Memory B cell (primary cell): ENCODE measurements at places on chromosomes 11 and 22.

- no peak for DNase-seq
Measured at GRCh38 chr11:78791254-78791653, 216.6 kb upstream of the NARS2 start.

DNA sequence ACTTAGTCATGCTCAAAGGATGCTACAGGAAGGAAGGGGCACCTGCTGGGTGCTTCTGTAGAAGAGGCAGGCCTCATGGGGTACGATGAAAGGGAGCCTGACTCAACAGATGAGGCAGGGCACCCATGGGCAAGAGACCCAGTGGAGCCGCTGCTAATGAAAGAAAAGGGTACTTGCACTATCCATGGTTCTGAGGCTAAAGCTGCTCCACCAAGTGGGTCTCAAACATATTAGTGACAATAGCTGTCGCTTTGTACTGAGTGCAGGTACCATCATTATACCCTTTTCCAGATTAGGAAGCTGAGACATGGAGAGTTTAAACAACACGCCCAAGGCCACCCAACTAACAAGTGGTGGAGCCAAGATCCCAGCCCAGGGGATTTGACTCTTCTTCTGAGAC, 127.5 kb upstream of the SERPIND1 start:
- DNase-seq: no peak

DNA sequence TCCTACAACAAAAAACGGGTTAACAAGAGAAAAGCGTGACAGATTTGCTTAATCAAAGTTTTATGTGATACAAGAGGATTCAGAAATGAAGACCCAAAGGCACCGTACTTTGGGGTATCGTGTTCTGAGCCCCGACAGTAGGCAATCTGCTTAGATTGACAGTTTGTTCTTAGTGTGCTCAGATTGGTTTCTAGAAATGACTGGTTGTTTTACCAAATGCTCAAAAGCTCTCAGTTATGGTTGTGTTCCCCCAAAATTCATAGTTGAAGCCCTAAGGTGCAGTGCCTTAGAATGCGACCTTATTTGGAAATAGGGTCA, 102.7 kb downstream of the RASSF10 start:
- DNase-seq: no peak

- no peak for DNase-seq
Measured at GRCh38 chr22:48520884-48521588, 1306.6 kb downstream of the BRD1 start.

GRCh38 chr11:65718964-65719492, 1.6 kb downstream of the RNASEH2C start:
- no peak for DNase-seq

- no peak for DNase-seq
Measured at GRCh38 chr11:11322101-11322500, 30.9 kb downstream of the CSNK2A3 start.

DNA sequence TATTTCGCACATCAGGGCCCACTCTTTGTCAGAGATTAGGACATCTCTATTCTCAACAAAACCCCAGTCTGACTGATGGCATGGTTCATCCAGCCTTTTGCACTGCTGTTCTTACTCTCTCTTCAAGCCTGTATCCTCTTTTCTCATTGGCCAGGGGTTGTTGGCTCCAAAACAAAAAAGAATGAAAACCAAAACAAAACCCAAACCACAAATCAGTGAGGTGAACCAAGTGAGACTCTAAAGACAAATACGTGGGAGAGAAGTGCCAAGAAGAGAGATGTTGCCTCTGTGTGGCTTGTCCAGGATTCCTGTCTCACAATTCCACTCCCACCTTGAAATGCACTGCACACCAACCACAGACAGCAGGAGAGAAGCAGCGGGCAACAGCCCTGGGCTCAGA, 278.9 kb upstream of the NARS2 start:
- DNase-seq: no peak

DNA sequence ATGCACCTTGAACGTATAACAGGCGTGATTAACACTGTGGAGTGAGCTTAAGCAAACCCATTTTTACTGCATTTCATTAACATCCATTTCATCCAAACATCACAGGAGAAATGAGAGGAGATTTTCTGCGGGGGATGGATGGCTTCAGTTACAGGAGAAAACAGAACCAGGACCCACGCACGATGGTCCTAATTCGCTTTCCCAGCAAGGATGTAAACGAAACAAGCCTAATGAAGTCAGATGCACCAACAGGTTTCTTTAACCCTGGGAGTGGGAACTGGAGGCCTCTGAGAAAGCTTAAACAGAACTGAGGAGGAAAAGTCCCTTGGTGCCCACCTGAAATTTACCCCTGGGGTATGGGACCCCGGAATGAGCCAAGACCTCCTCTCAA, 2.7 kb downstream of the CADM1 start:
- no peak for DNase-seq

DNA sequence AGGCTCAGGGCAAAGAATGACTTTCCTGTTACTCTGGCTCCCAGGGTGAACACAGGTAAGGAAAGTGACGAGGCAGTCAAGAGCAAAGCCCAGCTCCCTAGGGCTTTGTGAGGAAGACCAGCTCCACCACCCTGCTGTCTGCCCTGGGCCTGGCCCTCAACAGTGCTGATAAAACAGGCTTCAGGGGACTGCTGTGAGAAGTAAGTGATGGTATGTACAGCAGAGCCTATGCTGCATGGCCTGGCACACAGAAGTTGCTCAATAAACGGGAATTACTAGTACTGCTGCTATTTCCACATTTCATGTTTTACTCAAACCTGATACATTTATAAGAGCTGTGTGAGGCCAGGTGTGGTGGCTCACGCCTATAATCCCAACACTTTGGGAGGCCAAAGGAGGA, 50.3 kb downstream of the MICAL3 start:
- DNase-seq: no peak

GRCh38 chr22:50009251-50009650, 3.3 kb downstream of the IL17REL start:
- no peak for DNase-seq

- no peak for DNase-seq
Measured at GRCh38 chr11:19679952-19680828, 32.4 kb upstream of the NAV2 start.

GRCh38 chr11:77710358-77710757, 72.8 kb upstream of the CLNS1A start:
- no peak for DNase-seq

- no peak for DNase-seq
Measured at GRCh38 chr22:42688241-42689211, 32.1 kb downstream of the A4GALT start.

DNA sequence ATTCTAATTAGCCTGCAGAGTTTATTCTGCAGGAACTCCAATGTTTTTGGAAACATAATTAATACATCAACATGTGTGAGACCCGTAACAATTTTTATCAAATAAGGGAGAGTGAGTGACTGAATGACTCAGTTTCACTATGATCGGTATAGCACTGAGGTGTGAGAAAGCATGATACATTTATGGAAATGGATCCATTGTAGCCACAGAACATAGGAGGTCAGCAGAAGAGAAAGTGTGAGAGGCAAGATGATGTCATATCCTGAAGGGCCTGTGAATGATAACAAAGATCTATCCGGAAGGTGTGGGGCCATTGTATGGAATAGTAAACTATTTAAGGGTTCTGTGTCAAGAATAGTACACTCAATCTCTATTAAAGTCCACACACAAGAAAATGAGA, 1406.1 kb upstream of the TENM4 start:
- DNase-seq: no peak

- no peak for DNase-seq
Measured at GRCh38 chr11:72204886-72205285, 11.7 kb upstream of the FOLR2 start.

DNA sequence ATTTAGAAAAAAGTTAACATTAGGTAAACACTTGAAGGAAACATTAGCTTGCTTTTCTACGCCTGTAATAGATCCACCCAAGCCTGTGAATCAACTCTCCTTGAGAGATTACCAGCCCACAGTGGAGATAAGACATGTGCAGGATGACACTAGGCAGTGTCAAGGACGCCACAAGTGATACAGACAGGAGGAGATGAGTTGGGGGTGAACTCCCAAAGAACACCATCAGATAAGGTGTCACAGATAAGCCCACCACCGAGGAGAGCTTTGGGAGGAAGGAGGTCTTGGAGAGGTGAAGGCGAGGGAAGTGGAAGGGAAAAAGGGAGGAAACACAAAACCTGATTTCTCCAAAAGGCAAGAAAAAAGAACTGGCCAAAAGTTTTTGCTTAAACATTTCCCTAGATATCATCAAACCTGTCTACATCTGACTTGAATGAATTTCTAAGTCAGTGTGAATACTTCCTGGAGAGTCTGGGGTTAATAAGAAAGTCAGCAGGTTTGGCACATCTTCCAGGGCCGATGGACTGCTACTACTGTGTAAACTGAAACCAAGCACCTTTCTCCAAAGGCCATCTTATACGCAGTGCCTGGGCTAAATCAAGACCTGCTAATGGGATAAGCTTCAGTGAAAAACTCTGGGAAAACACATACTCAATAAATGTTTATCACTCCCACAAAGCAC, 15.5 kb downstream of the CLTCL1 start:
- DNase-seq: no peak

- no peak for DNase-seq
Measured at GRCh38 chr11:45473341-45473895, 187.3 kb upstream of the SYT13 start.

- DNase-seq: no peak
Measured at GRCh38 chr22:21902296-21903087, 35.0 kb upstream of the MAPK1 start.

GRCh38 chr11:47028195-47029093, 91.9 kb downstream of the CSTPP1 start:
- no peak for DNase-seq

DNA sequence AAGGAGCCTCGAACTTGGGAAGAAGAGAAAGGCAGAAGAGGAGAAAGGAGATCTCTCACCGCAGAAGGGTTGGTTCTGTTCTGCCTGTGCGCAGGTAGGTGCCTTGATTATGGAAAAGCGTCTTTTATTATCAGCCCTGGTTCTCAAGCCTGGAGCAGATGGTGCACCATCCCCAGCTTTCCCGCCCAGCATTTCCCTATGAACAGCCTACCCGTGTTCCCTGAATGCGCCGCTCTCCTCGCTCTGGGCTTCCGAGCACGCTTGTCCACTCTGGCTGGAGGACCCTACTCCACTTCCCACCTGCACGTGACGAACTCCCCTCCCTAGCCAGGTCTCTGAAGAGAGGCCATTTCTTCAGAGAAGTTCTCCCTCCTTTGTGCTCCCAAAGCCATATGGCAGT, 15.2 kb downstream of the IGSF9B start:
- no peak for DNase-seq

DNA sequence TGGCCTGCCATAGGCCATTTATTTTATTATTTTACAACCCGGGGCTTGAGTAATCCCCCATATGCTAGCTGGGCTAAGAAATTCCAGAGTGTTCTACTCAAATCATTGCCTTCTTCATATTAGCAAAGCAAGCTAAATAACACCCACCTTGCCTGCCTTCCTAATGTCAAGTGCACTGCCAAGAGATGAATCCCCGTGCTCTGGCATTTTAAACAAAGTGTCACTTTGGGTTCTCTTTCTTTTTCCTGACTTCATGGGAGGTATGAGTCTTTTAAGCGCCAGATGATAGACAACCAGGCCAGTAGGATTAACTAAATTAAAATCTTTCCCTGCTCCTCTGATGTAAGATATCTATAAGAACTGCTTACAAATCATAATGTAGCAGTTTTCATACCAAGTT, 4.5 kb downstream of the MPPED2 start:
- no peak for DNase-seq

- DNase-seq: no peak
Measured at GRCh38 chr11:102367364-102367763, 20.4 kb downstream of the BIRC2 start.

DNA sequence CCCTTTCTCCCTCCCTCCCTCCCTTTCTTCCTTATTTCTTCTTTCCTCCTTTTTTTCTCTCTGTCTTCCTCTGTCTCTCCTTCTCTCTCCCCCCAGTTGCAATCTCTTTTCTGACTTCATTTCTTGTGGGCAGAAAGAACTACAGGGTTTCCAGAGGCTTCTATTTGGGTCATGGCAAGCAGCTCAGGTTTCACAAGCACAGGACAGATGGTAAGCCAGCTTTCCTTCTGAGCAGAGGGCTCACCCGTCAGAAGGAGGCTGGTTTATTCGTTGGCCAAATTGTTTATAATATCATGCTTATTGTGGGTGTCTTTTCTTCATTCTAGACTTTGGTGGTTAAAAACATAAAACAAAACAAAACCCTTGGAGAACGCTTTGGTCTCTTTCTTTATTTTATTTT, 58.9 kb upstream of the CLMP start:
- DNase-seq: no peak

- DNase-seq: no peak
Measured at GRCh38 chr11:1073261-1073724, 1.4 kb upstream of the MUC2 start.

- no peak for DNase-seq
Measured at GRCh38 chr11:22115470-22116029, 77.3 kb upstream of the ANO5 start.

DNA sequence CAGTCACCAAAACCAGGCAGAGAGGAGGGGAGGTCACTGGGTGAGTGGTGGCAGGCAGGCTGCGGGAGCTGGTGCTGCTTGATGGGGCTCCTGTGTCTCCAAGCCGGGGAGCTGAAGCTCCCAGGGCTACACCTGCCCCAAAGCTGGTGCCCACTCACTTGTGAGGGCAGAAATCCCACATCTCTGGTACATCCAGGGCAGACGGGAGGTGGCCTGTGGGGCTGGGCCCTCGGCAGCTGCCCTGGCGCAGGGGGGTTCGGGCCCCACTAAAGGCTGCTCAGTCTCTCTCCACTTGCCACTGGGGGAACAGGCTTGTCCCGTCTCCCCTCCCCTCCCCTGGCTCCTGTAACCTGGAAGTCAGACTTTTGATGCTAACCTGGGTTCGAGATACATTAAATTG, 55.6 kb upstream of the PPARA start:
- no peak for DNase-seq

DNA sequence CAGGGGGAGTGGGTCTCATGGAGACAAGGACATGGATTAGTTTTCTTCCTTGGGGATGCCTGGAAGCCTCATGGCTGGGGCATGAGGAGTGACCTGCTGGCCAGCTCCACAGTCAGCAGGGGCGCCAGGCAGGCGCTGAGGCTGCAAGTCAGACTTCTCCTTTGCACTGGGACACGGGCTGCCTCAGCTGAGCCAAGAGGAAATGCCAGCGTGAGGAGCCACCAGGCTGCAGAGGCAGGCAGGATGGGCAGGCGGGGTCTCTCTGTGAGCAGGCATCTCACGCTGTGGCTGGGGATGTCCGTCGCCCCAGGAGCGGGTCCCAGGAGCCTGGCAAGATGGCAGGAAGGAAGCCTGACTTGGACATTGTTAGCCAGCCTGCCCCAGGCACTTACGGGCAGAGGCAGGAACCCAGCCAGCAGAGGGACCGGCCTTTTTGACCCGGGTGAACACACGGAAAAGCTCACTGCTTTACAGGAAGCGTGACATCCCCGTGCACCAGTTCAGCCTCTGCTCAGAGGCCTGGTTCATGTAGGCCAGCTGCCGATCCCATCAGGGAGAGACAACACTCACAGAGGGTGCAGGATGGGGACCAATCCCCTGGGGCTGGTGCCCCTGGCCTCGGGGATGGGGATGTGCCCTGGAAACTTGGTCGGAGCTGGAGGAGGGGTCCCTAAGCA, 10.2 kb downstream of the GNB1L start:
- DNase-seq: no peak
